ENCODE measurements at places on chromosomes 5 and 9.

DNA sequence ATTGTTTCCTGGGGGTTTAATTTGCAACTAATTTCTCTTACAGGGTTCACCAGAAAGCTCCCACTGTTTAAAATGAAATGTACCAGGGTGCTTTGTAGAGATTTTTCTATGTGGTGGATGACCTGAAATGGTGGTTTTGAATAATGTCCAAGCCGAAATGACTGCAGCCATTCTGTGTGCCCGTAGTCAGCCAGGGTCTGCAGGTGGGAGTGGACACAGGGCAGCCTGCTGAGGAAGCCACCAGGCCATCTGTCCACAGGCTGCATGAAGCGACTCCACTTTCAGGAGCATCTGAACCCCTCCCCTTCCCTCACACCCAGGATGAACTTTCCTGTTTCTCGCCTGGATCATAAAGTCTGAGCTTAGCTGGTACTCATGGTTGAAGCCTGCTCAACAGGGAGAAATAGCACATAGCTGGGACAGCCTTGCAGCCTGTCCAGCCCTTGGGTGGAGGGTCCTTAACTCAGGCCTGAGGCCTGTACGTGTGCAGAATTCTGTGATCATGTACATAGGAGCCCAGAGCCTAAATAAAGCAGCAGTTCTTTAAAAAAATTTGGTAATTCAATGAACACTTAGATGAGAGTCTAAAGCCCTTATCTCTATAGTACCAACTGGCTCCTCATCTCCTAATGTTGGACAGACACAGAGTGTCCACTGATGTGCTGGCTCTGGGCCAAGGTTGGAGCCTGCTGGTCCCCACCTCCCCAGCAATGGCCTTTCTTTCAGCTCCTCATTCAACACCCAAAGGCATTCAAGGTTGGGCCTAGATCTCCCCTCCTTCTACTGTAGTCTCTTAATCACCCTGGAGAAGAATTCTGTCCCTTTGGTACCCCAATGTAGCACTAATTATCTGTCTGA, 72.8 kb downstream of the SHB start:
- DNase-seq, result no peak

GRCh38 chr5:65916636-65917035, 9.7 kb upstream of the ERBIN start:
- no peak for DNase-seq

- no peak for DNase-seq
Observed at GRCh38 chr5:55123365-55123764, 20.9 kb downstream of the GZMA start.

GRCh38 chr9:79237861-79238260, 333.9 kb upstream of the TLE4 start:
- no peak for DNase-seq

- no peak for DNase-seq
Observed at GRCh38 chr5:38823503-38823902, 22.3 kb upstream of the OSMR start.

- peak; percentile 75 for DNase-seq
Observed at GRCh38 chr5:138035605-138036537, 3.0 kb upstream of the FAM13B start.

DNA sequence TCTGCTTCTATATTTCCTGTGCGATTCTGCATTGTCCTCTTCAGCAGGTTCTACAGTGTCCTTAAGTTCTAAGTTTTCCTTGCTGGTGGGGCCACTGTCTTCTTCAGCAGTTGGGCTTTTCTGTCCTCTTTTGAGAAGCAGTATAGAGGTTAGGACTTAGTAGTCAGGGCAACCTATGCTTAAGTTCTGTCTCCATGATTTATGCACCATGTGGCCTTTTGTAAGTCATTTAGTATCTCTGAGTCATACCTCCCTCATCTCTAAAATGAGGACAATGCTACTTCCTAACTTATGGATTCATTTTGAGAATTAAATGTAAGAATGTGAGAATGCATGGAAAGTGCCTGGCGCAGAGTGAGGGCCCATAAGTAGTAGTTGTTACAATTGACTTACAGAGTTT, 46.8 kb downstream of the GRIN3A start:
- DNase-seq, result no peak

DNA sequence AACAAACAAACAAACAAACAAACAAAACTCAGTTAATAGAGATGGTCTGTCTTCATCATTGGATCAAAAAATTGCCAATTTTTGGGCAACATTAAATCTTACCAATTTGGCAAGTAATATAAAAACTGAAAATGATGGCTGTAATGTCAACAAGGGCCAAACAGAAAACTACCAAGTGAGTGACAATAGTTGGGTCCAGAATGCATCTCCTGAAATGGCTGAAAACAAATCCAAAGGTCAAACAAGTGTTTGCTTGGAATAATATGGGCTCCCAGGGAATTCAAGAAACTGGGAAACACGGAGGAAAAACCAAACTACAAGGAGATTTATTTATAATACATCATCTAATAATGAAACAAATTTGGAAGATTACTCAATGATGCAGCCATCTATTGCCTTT, 25.1 kb downstream of the BAAT start:
- no peak for DNase-seq

GRCh38 chr9:99197124-99197630, 24.6 kb downstream of the ALG2 start:
- DNase-seq, result no peak

DNA sequence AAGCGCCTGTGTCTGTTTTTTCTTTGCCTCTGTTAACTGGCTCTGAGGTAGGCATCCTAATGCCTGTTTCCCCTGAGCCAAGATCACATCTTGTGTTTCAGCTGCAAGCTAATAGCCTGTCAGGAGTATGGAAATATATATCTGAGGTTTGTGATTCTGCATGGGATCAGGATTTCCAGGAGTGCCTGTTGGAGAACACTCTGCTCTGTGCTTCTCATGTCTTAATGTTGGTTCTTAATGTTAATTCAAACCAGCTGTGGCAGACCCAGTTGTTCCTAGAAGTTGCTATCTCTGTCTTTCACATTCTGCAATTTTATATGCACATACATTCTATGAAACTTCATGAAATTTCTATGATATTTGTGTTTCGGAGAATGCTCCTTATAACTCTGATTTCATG, 72.1 kb downstream of the PGM5 start:
- DNase-seq, result no peak

DNA sequence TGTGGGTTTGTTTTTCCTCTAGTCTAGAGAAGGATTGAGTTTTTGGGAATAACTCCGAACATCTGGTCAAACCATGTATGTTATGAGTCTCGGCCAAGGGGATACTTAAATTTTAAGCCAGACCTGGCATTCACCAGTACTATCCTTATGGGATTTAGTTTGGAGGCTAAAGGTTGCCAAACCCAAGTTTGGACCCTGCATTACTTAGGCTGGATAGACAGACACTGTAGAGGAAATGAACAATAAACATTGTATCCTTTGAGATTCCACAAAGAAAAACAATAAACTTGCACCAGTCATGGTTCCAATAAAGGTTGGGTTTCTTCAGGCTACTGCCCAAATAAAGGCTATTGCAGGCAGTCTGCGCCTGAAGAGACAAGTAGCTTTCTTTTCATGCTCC, 296.7 kb upstream of the MEF2C start:
- DNase-seq, result no peak

DNA sequence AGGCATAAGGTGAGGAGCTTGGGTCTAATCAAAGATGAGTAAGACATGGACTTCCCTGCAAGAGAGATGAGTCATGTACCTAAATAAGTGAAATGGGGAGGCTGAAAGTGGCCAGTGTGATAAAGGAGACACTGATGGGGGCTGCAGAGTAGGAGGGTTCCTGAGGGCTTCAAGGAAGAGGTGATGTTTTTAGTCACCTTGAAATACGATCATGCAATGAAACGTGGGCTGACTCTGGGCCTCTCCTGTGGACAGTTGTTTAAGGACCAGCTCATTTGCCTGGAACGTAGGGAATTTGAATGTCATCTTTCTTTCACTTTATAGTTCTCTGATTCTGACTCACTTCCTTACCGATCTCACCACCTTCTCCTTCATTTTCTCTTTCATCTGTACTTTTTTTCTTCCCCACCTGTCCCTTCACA, 49.6 kb upstream of the CPLX2 start:
- DNase-seq, result no peak
